Vagina (tissue), 2 donors: ENCODE measurements at places on chromosomes 2 and 18. TPM values are rescaled to one million over a fixed set of nuclear protein-coding genes. Genes with fewer than 3 reads are reported as not detected.

GRCh38 chr2:168127371-168127770, 120.0 kb downstream of the STK39 start:
- DNase-seq: no peak

GRCh38 chr18:72687736-72688135, 143.6 kb upstream of the CBLN2 start:
- DNase-seq: no peak

DNA sequence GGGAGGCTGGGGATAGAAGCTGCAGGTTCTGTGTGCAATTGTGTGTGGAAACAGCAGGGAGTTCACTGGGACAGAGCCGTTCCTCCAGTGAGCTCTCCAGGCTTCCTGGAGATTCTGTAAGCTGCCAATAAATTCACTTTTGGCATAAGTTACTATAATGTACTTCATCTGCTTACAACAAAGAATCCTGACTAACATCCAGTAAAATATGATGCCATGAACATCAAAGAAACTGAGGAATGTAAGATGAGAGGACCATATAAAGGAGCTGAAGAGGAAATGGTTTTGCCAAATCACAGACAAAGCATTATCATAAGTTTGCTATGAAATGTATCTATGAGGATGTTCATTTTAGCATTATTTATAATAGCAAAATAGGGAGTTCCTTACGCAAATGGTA, 175.3 kb downstream of the KCNE4 start:
- no peak for DNase-seq

DNA sequence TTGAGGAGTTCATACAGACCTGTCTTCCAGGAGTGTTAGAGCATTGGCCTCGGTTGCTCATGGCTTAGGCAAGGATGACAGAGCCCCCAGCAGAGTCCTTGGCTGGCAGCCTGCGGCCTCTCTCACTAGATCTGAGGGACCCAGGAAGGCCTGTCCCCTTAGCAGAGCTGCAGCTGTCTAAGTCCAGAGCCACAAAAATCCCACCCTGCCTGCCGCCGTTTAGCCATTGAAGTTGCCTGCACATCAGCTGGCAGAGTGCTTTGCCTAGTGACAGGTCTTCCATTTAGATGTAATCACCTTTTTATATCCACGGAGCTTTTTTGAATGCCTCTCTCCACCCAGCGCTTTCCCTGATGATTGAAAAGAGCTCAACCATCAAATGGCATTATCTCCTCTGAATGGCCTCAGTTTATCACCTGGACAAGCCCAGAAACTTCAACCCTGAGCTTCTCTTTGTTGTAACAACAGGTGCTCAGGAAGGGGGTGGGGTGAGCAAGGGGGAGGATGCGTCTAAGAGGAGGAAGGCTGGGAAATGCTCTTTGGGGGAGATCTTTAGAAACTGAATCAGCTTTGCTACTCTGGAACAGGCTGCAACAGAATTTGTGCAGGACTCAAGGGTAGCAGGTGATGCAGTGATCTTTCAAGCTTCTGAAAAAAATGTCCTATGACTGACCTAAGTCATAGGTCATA, 71.9 kb downstream of the TNP1 start:
- no peak for DNase-seq

DNA sequence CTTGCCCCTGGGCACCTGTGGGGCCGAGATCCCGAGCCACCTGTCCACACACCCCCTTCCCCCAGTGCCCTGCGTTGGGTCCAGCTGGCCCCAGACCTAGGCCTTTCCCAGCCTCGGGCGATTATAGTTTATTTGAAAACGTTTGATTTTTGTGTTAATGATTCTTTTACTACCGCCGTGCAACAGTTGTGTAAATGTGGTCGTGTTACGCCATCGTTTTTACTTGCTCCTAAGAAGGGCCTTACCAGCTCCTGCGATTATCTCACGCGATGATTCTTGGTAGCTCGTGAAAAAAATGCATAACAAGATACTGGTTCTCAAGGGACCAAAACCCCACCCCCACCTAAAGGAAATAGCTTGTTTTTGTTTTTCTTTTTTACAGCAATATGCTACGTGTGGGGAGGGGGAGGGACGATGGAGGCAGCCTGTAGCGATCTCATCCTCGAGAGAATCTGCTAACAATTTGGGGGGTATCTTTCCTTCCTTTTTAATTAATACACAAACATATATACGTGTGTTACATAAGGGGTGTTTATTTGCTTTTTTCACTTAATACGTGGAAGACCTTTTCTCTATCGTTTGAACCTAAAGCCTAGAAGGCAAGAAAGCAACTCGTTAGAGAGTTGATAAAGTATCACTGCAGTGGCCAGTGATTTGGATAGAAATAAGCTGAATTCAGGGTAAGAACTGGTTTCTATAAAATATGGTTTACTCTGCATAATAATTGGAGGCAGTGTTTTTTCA, 1.0 kb downstream of the ZDBF2 start:
- no peak for DNase-seq

- no peak for DNase-seq
Measured at GRCh38 chr2:238064376-238064775, 3.6 kb downstream of the SCLY start.

GRCh38 chr18:25830787-25831186, 259.6 kb downstream of the SS18 start:
- no peak for DNase-seq

- no peak for DNase-seq
Measured at GRCh38 chr2:200396781-200397242, 90.3 kb downstream of the SPATS2L start.

COL4A4 gene
- 2.5 TPM for total RNA-seq

RAD51AP2 gene
- total RNA-seq: 0.25 TPM

RAX gene
- total RNA-seq: not detected
